Mesenteric fat pad (tissue), 1 donor: ENCODE measurements at places on chromosomes 7 and 10. TPM values are rescaled to one million over a fixed set of nuclear protein-coding genes. Genes with fewer than 3 reads are reported as not detected.

The CC2D2B gene
- total RNA-seq, result 2.6 TPM

- no peak for DNase-seq
Observed at GRCh38 chr7:159211540-159212182, 67.0 kb upstream of the VIPR2 start.

DNA sequence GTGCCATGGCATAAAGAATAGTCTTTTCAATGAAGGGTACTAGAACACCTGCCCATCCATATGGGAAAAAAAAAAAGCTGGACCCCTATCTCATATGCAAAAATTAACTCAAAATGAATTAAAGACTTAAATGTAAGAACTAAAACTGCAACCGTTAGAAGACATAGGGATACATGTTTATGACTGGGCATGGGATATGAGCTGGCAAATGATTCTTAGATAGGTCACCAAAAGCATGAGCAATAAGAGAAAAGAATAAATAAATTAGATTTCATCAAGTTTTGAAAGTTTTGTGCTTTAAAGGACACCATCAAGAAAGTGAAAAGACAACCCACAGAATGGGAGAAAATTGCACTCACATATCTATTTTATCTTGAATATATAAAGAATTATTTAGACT, 222.0 kb downstream of the ADK start:
- DNase-seq, result no peak

- no peak for DNase-seq
Observed at GRCh38 chr10:62083412-62084267, 182.1 kb downstream of the ARID5B start.

The MRC1 gene
- total RNA-seq, result 267 TPM

DNA sequence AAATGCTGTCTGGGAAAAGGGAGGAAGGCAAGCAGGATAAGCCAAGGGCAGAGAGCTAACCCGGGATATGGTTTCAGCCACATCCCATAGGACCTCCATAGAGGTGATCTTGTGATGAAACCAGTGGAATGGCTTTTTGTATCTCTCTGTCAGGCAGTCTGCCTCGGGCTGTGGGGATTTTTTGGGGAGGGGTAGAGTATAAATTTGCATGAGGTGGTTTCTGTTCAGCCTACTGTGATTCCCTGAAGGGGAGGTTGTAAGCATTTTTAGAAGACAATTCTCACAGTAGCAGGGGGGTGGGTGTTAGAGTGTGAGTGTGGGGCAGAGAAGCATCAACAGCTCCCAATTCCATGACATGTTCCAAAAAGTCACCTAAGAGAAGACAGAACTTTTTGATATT, 11.8 kb downstream of the OR9A2 start:
- no peak for DNase-seq

- no peak for DNase-seq
Observed at GRCh38 chr10:1078668-1079067, 22.5 kb downstream of the WDR37 start.
